LHCN-M2 (cell line): ENCODE measurements at places on chromosomes 5 and 9. TPM values are rescaled to one million over a fixed set of nuclear protein-coding genes. Genes with fewer than 3 reads are reported as not detected.

RNF130 gene
- total RNA-seq = 28.1 and 30.0 TPM in 2 replicates

PCDHB14 gene
- total RNA-seq = 4.3 and 4.9 TPM in 2 replicates

PCAT7 gene
- not detected in 2 replicates for total RNA-seq

FAM174A gene
- 29.2 and 39.8 TPM in 2 replicates for total RNA-seq

GRCh38 chr9:107750741-107751566 lies 261.4 kb upstream of the KLF4 start:
- DNase-seq = peak; percentile 98

DNA sequence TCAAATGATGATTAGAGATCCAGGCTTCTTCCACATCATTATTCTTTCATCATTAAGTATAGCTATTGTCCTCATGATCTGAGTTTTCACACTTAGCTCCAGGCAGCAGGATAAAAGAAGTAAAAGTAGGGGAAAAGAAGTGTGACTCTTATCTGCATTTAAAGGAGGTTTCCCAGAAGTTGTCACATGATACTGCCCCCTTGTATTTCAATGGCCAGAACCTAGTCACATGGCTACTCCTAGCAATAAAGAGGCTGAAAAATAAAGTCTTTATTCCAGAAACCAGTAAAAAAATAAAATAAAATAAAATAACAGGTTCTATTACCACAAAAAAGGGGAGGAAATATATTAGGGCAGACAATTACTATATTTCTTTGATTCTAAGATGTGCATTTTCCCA lies 5.3 kb upstream of the NDUFS4 start:
- no peak for DNase-seq

DNA sequence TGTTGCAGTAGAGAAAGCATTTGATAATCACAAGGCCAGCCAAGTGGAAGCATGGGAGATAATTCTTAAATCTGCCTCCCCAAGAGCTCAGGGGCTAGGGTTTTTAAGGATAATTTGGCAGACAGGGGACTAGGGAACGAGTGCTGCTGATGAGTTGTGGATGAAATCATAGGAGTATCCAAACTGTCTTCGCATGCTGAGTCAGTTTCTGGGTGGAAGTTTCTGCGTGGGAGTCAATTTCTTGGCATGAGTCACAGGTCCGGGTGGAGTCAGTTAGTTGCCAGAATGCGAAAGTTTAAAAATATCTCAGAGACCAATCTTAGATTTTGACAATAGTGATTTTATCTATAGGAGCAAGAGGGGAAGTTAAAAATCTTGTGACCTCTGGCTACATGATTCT lies 112.6 kb downstream of the TMC1 start:
- peak; percentile 46 for DNase-seq

GRCh38 chr9:23850690-23851629 lies 24.9 kb upstream of the ELAVL2 start:
- DNase-seq = peak; percentile 34

DNA sequence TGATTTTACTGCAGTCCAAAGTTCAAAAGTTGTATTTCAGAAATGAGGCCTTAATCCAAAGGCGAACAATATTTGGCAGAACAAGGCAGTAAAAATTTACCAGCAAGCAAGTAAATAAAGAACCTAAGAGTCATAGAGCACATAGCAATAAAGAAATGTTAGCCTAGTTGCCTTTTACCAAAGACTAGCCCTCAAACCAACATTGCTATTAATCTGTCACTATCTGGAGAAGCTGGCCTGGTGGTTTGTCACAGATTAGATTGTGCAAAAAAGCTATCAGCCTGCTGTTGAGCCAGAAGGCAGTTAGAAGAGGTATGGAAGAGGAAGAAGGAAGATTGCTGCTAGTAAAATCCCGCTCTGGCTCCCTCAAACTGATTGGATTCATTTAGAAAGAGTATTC lies 304.7 kb upstream of the KLF4 start:
- no peak for DNase-seq

DNA sequence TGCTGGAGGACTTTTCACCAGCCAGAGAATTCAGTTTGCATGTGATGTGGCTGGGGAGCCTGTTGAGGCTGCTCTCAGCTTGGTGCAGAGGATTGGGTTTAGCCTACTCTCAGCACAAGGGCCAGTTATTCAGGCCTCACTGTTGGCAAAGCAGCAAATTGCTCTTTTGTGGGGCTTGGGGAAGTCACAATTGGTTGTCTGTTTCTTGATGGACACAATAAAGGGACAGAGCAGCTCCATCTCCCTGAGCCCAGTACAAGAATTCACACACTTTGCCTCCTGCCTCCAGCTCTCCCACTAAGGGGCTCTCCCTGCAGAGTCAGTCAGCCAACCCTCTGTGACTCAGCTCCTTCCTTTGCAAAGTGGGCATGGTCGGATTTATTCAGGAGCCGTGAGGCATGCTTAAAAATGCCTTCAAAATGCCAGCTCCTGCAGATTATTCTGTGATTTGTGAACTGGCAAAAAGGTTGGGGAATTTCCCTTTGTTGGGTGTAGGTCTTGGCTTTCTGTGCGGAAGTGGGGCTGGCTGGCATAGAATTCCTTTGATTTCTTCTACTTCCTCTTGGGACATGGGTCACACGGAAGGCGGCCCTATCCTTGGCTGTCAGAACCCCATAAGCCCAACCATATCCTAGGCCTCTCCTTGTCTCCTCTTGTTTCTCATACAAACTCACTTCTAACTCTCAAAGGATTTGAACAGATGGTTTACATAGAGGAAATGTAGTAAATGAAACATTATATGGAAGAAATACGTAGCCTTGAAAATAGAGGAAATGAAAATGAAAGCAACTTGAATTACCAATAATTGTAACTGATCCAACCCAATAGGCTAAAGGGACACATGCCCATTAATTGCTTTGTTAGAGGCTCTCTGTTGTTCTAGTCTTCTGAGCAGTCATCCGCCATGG lies 118.7 kb upstream of the CD180 start:
- peak; percentile 73 for DNase-seq

- DNase-seq = peak; percentile 80
Measured at GRCh38 chr5:35617435-35618303, at the start of gene SPEF2. Gene SPEF2, plus strand, starts transcription at chr5:35617863. Its CDS starts 135 bp downstream, at chr5:35617998.

DNA sequence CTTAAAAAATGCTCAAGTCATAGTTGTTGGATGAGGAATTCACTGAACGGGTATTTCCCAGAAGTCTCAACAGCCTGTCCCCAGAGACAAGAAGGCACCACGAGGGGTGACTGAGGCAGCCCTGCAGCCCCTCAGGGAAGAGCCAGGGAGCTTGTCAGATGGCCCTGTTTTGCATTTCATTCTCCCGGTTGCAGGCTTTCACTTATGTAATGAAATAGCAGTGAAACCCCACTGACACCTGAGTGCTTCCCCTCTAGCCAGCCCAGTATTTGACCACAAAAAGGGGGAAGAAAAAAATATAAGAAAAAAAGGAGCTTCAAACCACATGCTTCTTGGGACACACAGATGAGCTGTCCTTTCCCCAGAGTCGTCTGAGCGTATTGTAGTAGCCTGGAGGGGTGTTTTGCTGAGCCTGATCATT lies 75.3 kb upstream of the IL12B start:
- DNase-seq = no peak

- DNase-seq = no peak
Measured at GRCh38 chr5:107154593-107154992, 516.1 kb downstream of the EFNA5 start.

DNA sequence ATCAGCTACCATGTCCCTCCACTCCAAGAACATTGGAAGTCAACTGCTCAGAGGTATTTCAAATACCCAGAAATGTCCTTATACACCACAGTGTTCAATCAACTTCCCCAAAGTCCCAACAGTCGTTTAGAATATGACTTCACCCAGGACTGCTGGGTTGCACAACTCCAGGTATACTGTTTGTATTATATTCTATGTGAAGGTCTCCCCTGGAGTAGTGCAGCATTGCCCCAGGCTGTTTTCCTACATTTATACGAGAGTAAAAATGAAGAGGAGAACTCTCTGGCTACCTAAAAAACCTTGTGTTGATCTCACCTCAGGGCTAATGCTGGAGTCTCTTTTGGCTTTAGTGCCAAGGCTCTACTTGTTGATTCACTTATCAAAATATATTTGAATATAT lies 183.6 kb upstream of the MAP3K1 start:
- no peak for DNase-seq
